ENCODE measurements at places on chromosomes 13 and 19.

DNA sequence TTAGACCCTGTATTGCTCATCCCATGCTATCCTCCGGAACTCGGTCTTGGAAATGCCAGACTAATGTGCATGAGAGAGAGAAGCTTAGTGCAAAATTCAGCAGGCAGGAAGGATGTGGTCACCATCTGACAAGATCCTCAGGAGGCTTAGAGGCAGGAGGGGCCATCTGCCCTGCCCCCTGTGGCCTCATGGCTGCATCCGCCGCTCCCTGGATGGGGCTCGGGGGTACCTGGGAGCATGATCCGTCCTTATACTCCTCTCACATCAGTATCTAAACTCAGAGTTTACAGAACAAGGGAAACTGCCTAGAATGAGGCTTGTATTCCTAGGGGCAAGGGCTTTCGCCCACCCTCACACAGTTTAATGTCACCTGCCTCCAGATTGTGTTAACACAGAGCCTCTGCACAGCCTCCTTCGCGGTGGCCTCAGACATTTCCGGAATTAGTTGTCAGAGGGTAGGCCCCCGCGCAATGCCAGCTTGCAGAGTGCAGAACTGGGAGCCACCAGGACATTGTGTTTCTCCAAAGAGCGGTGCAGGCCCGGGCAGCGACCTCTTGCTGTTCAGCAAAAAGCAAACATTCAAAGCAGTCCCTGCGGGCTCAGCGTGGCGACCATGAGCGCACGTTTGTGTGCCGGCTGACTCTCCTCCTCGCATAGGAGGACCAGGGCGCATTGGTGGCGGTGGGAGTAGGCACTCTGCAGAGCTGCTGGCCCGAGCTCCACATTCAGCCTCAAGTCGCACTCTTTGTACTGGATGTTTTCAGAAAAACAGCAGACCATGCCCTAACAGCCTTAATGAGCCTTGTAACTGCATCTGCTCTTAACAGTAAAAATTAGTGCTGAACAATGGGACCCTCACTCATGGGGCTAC, 39.1 kb downstream of the GPR12 start:
- DNase-seq = no peak

DNA sequence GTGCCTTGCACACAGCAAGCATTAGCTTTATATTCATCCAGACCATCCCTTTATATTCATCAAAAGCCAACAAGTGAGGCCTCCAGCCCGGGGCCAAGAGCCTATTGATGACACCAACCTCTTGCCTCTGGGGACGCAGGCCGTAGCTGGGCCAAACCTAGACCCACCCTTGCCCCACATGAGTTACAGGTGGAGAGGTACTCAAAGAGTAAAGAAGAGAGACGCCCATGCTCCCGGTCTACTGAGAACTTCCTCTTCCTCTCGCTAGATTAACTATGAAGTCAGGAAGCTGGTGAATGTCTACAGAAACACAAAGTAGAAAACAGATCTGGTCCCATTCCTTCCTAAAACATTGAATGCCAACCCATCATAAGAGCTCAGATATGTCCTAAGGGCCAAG, 3.8 kb upstream of the MLNR start:
- DNase-seq = no peak

DNA sequence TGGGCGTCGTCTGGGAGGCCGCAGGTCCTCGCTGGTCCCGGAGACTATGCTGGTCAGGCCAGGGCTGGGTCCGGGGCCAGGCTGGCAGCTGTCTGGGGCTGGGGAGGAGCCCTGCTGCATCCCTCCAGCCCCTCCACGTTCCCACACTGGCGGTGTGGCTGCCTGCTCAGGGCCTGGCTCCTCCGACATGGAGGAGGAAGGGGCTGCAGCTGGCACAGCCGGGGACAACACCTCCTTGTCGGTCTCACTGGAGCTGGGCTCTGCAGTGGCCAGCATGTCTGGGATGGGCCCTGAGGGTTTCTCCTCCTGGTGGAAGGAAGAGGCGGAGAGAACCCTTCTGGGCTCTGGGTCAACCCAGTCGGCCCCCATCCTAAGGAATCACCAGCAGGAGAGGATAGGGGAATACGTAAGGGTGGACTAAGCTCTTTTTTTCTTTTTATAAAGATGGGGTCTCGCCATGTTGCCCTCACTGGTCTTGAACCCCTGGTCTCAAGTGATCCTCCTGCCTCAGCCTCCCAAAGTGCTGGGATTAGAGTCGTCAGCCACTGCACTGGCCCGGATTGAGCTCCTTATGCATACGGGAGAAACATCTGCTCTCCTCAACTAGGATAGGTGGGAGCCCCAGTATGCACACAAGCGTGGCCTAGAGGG, 806 bp downstream of the ZNF414 start:
- no peak for DNase-seq

- no peak for DNase-seq
Observed at GRCh38 chr13:101520672-101521071, 68.2 kb downstream of the ITGBL1 start.

- DNase-seq = no peak
Observed at GRCh38 chr19:32022044-32022640, 323.3 kb upstream of the ZNF507 start.

GRCh38 chr13:107210723-107211030, 642.7 kb upstream of the ARGLU1 start:
- no peak for DNase-seq

GRCh38 chr19:50000038-50000840, 24.9 kb downstream of the VRK3 start:
- no peak for DNase-seq

DNA sequence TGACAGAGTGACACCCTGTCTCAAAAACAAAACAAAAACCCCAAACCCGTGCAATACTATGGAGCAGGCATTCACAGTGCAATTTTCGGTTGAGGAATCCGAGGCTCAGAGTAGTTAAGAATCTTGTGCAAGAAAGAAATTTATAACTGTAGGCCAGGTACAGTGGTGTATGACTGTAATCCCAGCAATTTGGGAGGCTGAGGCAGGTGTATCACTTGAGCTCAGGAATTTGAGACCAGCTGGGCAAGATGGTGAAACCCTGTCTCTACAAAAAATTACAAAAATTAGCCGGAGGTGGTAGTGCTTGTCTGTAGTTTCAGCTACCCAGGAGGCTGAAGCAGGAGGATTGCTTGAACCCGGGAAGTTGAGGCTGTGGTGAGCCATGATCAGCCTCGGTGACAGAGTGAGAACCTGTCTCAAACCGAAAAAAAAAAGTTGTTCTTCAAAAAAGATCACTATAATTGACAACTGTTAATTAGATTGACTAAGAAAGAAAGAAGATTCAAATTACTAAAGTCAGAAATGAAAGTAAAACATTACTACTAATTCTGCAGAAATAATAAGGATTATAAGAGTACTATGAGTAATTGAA, 12.9 kb downstream of the CEACAM1 start:
- DNase-seq = no peak

DNA sequence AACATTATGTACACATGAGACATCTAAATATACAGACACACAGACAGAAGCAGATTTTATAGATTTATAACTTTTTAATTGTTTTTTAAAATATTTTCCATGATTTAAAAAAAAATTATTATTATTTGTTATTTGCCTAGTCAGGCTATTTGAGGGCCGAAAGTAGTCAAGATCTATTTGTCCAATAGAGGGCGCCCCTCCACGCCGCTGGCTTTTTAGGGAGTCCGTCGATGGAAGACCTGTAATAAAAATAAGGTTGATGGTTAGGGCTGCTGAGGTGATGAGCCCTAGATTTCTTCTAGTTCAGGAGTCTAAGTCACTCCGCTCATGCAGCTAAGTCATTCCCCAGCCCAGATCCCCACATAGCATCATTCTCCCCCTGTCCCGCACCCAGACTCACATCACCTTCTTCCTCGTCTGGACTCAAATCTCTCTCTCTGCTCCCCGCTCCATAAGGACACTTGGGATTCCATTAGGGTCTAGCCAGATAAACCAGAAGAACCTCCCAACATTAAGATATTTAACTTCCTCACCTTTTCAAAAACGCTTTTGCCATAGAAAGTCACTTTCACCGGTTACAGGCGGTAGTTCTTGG, 33.9 kb upstream of the CEACAM21 start:
- DNase-seq = peak; percentile 58

DNA sequence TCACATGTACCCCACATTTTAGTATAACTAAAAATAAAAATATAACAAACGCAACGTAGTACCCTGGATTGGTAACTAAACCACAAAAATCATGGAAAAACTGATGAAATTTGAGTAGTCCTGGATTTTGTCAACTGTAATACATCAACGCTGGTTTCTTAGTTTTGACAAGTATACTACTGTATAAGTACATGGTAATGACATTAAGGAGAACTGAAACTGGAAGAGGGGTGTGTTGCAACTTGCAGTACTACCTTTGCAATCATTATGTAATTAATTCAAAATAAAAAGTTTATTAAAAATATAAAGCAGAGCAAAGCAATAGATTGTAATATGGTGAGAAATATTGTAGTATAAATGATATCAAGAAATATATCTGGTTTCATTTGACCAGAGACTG, 1158.0 kb upstream of the SPRY2 start:
- DNase-seq = no peak

DNA sequence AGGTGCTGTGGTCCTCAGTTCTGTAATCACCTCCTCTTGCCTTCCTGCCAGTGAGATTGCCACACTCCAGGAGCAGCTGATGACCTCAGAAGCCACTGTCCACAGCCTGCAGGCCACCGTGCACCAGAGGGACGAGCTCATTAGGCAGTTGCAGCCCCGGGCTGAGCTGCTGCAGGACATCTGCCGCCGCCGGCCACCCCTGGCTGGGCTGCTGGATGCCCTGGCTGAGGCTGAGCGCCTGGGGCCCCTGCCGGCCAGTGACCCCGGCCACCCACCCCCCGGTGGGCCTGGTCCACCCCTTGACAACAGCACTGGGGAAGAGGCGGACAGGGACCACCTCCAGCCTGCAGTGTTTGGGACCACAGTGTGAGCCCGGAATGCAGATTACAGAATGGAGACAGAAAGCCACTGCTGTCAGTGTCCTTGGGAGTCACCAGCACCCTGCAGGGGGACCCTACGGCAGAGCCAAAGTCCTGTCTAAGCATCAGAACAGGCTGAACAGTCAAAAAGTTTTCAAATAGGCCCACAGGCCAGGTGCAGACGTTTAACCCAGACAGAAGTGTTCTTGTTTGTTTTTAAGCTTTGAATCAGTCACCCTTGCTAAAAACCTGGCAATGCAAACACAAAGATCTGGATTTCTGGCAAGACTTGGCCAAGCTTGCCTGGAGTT, 4.2 kb downstream of the VMAC start:
- DNase-seq = no peak

DNA sequence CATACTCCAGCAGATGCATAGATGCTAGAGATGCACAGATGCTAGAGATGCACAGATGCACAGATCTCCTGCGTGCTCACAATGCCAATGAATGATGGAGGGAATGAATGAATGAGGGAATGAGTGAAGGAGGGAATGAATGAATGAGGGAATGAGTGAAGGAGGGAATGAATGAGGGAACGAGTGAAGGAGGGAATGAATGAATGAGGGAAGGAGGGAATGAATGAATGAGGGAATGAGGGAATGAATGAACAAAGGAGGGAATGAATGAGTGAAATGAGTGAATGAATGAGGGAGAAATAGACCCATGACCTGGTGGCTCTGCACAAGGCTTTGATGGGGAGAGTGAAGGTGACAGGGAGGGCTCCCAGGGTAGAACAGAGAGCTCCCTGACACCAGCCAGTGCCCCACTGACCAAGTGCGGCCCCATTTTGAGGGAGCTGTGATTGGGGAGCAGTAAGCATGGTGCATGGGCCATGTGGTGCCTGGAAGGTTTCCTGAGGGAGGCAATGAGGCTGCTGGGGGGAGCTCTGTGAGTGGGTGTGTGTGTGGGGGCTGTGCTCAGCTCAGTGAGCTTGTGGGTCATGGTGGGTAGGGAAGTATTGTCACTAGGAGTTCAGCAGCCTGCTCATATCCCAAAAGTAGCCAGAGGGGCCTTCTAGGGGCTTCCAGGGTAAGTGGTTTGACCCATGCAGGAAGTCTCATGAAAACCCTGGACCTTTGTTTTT, 12.7 kb downstream of the SLC27A1 start:
- DNase-seq = no peak

DNA sequence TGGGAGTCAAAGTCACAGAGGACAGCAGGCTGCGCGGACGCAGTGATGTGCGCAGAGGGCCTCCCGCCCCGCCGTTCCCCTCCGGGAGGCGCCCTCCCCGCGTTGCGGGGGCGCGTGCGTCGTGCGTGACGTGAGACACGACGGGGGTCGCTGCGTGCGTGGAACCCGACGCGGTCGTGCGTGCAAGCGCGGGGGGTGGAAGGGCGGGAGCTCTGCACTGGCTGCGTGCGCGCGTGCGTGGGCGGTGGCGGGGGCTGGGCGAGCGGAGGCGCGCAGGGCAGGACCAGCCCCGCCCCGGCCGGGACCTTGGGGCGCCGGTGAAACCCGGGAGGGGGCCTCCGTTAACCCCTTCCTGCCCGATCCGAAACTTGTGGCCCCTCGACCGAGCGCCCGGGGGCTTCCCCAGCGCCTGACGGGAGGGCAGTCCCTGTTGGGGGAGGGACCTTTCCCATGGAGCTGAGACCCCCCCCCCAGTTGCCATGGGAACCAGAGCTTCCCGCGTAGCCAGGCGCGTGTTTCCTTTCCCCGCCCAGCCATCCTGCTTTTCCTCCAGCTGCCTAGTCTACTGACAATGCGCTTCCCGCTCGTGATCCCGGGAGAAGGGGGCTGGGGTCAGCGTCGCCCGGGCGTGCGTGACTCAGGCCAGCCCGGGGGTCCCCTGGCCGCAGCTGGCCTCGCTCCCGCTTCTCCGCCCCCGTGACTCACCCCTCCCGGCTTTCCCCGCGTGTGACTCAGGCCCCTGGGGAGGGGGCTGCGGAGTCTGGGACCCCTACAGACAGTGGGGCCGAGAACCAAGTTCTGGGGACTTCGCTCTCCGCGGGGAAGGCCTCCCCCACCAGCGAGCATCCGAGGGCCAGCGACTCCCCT, 7.3 kb upstream of the HOOK2 start:
- peak; percentile 83 for DNase-seq

DNA sequence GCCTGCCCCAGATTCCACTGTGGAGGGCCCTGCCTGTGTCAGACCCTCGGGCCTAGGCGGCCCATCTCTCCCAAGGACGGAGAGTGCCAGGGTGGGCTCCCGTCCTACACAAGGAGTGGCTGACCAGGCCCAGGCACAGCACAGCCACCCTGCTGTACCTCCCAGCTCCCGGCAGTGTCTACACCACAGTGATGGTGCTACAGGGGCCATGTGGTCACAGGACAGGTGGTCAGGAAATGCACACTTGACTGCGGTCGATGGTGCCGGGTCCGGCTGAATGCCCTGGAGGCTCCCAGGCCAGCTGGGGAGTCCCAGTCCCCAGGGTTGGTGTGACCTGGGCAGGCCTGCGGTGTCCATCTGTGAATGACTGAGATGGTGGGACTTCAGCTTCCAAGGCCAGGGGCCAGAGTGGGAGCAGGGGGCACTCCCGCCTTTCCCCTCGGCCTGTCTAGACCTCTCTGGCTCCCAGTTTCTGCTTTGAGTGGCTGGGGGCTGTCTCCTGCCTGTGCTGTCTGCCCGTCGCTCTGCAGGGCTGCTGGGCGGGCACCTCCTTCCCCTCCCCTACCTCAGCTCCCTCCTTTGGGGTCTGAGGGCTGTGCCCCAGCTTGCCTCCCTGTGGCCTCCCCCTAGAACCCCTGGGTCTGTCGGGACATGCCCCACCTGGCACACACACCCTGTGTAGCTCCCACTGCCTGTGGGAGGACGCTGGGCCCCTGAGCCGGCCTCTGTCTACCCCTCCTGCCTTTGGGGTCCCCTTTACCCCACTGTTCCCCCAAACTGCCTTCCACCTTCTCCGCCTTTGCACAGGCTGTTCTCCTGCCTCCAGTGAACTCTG, 12.5 kb downstream of the DDA1 start:
- no peak for DNase-seq
